A549 (cell line): ENCODE measurements at places on chromosomes 5 and 9.

- no peak for DNase-seq
These were observed 524.1 kb upstream of the MEF2C start for GRCh38 chr5:89407054-89407453.

DNA sequence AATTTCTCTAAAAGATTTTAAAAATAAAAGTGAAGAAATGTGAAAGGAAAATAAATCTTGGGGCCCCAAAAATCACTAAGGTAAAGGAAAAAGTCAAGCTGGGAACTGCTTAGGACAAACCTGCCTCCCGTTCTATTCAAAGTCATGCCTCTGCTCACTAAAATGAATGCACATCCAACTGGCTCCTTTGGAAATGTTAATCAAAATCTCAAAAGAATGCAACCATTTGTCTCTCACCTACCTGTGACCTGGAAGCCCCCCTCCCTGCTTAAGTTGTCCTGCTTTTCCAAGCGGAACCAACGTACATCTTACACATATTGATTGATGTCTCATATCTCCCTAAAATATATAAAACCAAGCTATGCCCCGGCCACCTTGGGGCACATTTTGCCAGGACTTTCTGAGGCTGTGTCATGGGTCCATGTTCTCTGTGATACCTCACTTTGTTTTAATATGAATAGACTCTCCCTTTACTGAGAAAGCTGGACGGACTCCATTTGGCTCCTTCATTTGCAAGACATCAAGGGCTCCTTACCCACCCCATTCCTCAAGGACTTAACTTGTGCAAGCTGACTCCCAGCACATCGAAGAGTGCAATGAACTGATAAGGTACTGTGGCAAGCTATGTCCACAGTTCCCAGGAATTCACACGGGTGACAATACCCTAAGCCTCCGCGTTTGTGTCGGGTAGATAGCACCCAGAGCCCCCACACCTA lies 164.3 kb downstream of the SMC2 start:
- no peak for DNase-seq

GRCh38 chr5:149561848-149562247 lies 10.6 kb upstream of the CSNK1A1 start:
- DNase-seq = peak; percentile 88

- DNase-seq = no peak
These were observed 2029.0 kb upstream of the WWC1 start for GRCh38 chr5:166262395-166262794.

DNA sequence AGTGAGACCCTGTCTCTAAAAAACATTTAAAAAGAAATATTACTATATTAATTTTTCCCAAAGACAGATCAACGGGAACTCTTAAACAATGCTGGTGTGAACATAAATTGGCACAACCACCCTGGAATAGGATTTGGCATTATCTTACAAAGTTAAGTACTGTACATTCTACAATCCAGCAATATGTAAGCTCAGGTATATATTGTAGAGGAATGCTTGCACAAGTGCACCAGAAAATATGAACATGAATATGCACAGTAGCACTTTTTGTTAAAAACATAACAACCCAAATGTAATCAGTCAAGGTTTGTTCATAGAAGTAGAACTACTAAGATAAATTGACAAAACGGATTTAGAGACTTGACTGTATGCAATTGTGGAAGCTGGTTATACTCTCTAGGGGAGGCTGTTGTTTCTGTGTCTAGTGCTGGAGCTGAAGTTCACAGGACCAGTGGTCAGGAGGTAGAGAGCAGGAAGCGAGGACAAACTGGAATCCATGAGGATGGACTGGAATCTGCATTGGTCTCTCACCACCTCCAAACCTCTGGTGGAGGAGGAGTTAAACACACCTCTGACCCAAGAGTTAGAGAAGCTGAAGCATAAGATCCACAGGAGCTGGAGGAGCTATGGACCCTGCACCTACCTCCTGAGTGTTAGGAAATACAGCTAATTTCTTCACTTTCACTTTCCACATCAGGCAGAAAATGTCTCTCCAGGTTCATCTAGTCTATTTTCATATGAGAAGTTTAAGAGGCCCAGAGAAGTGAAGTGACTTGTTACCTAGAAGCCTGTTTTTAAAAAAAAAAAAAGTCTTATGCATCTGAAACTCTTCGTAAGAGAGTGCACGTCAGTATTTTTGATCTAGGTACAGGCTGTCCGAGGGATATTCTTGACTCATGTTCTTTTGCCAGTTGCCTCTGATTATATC lies 20.3 kb upstream of the RIC1 start:
- DNase-seq = no peak

GRCh38 chr5:93246090-93246855 lies 334.7 kb downstream of the NR2F1-AS1 start:
- DNase-seq = peak; percentile 23

DNA sequence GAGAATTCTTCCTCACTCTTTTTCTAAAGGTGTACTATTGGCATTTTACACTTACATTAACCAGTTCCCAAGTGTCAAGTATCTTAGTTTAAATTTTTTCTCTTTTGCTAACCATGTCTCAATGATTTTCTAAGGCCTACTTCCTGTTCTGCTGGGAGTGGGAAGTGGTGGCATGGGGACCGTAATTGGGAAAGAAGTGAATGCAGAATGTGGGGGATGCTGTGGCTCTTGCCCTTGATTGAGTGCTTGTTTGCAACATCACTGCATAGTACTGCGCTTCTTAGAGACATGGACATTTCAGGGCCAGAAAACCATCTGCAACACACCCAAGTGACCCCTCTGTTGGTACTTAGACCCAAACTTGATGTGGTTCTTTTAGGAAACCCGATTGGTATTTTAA lies 32.8 kb downstream of the MRRF start:
- no peak for DNase-seq

GRCh38 chr5:173967241-173967640 lies 21.7 kb upstream of the C5orf47 start:
- DNase-seq = no peak

- no peak for DNase-seq
These were observed 279.8 kb downstream of the FSTL4 start for GRCh38 chr5:133332439-133333024.

DNA sequence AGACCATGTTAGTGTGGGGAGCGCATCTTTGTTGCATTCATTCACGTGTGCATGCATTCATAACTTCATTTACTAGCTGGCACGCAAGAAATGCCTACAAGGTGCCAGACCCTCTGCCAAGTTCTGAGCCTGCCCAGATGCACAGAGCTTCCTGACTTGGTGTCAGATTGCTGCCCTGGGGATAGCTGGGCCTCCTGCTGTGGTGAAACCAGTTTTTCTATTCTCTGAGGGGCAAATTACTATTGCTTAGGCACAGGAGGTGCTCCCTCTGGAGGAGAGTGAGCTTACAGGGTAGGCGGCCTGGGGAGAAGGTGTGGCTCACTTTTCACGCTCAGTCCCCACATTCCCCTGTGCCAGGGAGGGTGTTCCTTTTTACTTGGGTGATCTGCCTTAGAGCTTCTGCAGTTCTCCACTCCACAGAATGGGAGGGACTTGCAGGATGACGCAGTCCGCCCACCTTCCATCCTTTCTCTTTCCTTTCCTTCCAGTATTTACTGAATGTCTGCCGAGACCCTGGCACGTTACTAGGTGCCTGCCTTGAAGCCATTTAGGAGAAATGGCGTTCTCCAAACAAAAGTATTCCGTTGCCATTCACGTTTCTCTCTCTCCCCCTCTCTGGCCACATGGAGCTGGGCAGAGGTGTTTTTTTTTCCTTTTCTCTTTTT lies 27.9 kb upstream of the CTNNA1 start:
- peak; percentile 29 for DNase-seq

- DNase-seq = peak; percentile 23
These were observed 100.9 kb downstream of the SMARCA2 start for GRCh38 chr9:2116073-2116472.

GRCh38 chr9:128275198-128276007 lies at the start of gene GOLGA2:
Gene GOLGA2 (minus strand): TSS chr9:128276007. CDS start chr9:128275976, 31 bp downstream.
- DNase-seq = peak; percentile 68

GRCh38 chr9:133488686-133489252 lies 9.9 kb upstream of the SLC2A6 start:
- no peak for DNase-seq

GRCh38 chr5:180208435-180209081 lies 453 bp downstream of the RASGEF1C start:
- peak; percentile 20 for DNase-seq

GRCh38 chr5:143216211-143216610 lies 187.3 kb downstream of the NR3C1 start:
- no peak for DNase-seq

DNA sequence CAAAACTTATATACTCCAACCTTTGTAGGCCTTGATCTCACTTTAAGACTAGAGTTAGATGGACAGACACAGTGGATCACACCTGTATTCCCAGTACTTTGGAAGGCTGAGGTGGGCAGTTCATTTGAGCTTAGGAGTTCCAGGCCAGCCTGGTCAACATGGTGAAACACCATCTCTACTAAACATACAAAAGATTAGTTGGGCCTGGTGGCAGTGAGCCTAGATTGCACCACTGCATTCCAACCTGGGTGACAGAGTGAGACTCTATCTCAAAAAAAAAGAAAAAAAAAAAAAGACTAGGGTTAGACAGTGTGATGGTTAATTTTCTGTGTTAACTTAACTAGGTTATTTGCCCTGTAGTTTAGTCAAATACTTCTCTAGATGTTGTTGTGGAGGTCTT lies 74.1 kb downstream of the CFAP95 start:
- no peak for DNase-seq

DNA sequence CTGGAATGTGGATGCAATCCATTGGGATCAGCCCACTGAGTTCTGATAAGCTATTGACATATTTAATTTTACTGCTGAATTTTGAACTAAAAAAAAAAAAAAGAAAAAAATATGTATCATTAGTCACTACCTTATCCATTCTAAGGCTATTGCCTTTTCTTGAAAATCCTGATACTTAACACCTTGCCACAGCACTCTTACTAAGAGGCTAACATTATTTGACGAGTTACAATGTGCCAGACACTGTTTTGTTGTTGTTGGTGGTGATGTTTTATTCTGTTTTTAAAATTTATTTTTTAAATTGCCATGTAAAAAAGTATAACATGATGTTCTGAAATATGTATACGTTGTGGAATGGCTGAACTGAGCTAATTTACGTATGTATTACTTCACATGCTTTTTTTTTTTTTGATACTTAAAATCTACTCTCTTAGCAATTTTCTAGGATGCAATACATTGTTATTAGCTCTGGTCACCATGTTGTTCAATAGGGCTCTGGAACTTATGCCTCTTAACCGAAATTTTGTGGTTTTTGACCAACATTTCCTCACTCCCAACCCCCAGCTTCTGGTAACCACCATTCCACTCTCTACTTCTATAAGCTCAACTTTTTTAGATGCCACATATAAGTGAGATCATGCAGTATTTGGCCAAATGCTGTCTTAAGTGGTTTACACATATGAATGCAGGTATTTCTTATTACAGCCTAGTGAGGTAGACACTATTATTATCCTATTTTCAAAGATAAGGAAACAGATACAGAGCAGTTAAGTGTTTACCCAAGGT lies 134.8 kb upstream of the PCA3 start:
- no peak for DNase-seq

DNA sequence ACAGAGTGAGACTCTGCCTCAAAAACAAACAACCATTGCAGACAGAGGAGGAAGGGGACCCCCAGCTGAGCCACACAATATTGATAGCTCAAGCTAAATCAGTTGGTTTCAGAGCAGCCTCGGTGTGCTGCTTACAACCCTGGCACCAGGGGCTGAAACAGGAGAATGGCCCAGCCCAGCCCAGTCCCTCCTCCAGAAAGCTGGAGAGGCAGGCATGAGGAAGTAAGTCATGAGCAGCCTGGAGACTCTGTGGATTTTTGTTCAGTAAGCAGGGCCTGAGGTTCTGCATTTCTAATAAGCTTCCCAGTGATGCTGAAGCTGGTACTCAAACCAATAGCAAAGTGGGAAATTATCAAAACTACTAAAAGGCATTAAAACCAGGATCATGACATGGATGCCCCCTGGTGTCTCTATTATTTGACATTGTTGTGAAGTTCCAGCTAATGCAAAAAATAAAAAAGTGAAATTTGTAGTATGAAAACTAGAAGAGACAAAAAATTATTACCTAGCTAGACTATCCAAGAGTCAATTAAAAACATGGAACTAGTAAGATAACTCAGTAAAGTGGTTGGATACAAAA lies 14.2 kb downstream of the PRRT1B start:
- no peak for DNase-seq

GRCh38 chr9:112009656-112010055 lies 113.0 kb downstream of the UGCG start:
- DNase-seq = no peak

GRCh38 chr5:149913436-149914419 lies 30.9 kb downstream of the PDE6A start:
- DNase-seq = no peak

GRCh38 chr5:107977550-107978071 lies 306.9 kb upstream of the EFNA5 start:
- DNase-seq = no peak

DNA sequence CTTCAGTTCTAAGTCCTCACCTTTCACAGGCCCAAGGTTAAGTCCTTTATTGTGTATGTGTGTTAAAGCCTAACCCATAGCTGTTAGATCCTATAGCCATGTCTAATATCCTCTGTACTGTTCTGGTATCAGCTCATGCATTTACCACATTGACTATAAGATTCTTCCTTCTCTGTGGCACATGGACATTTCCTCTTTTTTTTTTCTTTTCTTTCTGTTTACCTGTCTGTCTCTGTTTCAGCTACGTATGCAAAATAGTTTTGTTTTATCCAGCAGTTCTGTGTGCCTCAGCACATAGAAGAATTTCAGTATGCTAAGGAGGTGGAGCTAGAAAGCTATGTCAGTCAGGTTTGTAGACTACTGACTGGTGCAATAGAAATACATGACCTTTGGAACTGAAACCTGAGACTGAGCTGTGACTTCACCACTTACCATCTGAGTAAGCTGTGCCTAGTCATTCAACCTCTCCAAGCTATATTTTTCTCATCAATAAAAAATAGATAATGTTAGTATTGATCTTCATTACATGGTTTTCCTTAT lies 155.6 kb upstream of the VLDLR start:
- peak; percentile 31 for DNase-seq

- peak; percentile 56 for DNase-seq
These were observed 963 bp upstream of the CAST start for GRCh38 chr5:96660971-96661854.

GRCh38 chr9:82599336-82599949 lies 463.5 kb downstream of the RASEF start:
- DNase-seq = no peak

GRCh38 chr5:54703565-54704255 lies 186.2 kb downstream of the SNX18 start:
- no peak for DNase-seq

DNA sequence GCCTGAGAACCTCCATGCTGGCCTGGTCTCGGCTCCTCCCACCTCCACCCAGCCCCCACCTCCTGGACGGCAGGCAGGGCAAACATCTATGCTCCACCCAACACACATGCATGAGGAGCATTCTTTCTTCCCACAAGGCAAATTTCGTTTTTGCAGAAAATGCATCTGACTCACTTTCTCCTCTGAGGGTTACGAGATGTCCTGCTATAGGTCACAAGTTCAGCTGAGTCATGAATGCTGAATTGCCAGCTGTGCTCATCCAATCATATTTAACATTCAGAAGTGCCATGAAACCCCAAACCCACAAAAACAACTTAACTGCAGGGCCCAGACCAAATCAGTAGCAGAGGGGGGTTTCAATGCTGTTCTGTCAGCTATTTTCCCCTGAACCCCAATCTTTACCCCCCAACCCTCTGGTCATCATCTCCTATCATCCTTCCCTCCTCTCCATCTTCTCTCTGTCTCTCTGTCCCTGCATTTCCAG lies 39.0 kb upstream of the OSMR start:
- DNase-seq = peak; percentile 58
